ENCODE measurements at places on chromosomes 6 and 20.

DNA sequence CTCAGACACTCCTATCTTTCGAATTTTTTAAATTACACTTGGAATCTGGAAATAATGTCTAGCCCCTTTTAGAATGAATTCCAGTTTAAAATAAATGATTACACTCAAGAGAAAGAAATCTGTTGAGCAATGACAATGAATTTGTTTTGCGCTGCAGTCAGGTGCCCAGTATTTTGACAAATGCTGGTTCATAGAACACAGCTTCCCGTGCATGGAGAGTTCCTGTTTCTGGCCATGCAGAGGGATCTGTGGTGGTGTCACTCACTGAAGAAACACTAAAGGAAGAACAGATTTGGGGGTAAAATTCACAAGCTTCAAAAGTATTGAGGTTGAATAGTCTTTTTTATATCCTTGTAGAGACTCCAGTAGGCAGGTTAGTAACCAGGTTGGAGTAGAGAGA lies 113.4 kb upstream of the CEP85L start:
- DNase-seq = no peak

DNA sequence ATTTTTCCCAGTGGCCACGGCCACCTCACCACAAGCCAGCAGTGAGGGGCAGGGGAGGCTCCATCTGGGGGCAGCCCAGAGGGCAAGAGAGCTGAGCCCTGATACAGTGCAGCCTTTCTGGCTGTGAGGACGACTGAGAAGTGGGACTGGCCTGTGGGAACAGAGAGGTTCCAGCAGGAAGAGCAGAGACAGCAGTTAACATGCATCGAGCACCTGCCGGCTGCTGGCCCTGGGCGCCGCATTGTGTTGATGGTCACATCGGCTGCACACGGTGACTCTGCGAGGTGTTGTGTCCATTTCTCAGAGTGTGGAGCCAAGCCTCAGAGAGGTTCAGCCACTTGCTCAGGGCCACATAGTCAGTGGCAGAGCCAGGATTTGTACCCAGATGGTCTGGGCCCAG lies 9.8 kb downstream of the FOXS1 start:
- no peak for DNase-seq

- DNase-seq = no peak
Observed at GRCh38 chr20:43458422-43458924, 777 bp downstream of the SRSF6 start.

- DNase-seq = peak; percentile 17
Observed at GRCh38 chr6:20569000-20569610, 34.8 kb downstream of the CDKAL1 start.

DNA sequence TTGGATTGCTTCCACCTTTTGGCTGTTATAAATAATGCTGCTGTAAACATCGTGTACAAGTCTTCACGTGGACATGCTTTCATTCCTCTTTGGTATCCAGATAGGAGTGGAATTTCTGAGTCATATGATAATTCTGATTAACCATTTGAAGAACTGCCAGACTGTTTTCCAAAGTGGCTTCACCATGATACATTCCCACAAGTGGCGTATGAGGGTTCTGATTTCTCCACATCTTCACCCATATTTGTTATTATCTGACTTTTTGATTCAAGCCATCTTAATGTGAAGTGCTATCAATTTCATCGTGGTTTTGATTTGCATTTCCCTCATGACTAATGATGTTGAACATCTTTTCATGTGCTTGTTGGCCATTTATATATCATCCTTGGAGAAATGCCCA lies 2.9 kb upstream of the SNRPB start:
- peak; percentile 90 for DNase-seq

All from EL (cell line).